ENCODE measurements at places on chromosomes 7 and 10. TPM values are rescaled to one million over a fixed set of nuclear protein-coding genes. Genes with fewer than 3 reads are reported as not detected.
A peak's percentile ranks its signal among the peaks of the same experiment; 100 is the strongest.

DNA sequence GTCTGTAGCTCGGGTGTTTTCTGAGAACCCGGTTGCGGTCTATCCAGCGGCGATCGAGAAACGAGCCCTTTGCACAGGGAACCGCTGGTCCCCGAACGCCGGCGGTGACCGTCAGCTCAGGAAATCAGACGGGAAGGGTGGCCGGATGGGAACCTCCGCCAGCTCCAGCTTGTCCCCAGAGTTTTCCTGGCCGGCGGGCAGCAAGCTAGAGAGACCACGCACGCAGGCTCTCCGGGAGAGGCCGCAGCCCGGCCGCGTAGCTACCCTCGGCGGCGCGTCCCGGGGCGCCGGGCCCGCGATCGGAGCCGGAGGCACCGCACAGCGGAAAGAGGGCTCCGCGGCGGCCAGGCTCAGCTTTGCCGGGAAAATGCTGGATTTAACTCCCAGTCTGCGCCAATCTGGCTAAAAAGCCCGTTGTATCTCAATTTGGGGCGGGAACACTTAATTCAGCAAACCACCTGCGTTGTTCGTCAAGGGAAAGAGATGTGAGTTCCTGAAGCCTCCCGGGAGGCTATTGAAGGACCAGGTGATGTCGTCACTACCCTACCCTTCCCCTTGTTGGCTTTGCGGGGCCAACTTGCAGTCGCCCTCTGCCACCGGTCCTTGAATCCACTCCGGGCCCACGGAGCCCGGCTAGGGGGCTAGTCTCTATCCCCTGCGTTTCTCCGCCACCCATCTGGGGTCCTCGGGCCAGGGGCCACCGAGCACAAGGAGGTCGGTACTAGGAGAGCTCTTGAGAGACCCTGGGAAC, 859 bp upstream of the CH25H start:
- DNase-seq = peak; percentile 68
- H3K4me3 ChIP-seq = peak overlapping the region; percentile 73
- peak overlapping the region; percentile 66 for H3K27ac ChIP-seq
- H3K36me3 ChIP-seq = no peaks in the 10 kb centered on the region

DNA sequence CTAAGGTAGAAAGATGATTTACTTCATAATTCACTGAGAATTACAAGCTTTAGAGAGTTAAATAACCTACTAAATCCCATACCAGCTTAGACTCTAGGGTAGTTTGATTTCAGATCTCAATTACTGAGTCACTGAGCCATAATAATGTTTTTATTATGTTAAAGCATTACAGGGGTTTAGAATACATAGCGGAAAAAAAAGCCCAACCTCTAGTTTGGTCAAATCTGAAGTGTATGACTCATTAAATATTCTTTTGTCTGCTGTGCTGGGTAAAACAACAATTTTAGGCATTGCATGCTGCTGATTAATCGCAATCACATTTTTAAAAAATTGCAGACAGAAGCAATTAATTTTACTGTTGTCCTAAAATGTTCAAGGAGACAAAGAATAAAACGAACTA, 48.5 kb downstream of the MALRD1 start:
- H3K4me3 ChIP-seq = no peak overlapping the region
- DNase-seq = no peak
- H3K27ac ChIP-seq = no peak overlapping the region
- no peaks in the 10 kb centered on the region for H3K36me3 ChIP-seq
- H3K4me1 ChIP-seq = no peaks in the 10 kb centered on the region

DNA sequence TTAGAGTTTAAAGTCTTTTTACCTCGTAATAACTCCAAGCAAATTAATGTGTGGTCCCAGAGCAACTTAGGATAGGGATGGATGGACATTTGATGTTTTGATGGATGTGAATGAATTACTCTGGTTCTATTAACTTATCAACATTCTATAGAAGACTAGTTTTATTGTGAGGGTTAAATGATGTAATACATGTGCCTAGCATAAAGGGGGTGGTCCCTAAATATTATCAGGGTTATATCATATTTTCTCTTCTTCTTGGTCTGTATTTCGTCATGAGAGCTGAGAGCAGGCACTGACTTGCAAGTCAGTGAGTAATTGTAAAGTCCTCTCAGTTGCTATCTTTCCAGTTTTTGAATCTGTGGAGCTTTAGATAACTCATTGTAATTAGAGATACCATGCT, 219.3 kb downstream of the GATA3 start:
- no peak overlapping the region for H3K27ac ChIP-seq
- H3K4me1 ChIP-seq = no peaks in the 10 kb centered on the region
- H3K36me3 ChIP-seq = no peaks in the 10 kb centered on the region
- no peak for DNase-seq

- no peak overlapping the region for H3K27ac ChIP-seq
- peaks cover 2% of the 10 kb centered on the region for H3K4me1 ChIP-seq
- no peak overlapping the region for H3K4me3 ChIP-seq
Observed at GRCh38 chr10:12748186-12748585, 253.3 kb downstream of the CCDC3 start.

- H3K36me3 ChIP-seq = peaks cover 4% of the 10 kb centered on the region
- no peak for DNase-seq
- H3K27me3 ChIP-seq = no peaks in the 10 kb centered on the region
- peak overlapping the region; percentile 99 for H3K27ac ChIP-seq
- peaks cover 87% of the 10 kb centered on the region for H3K4me1 ChIP-seq
Observed at GRCh38 chr7:55128693-55129394, 110.0 kb downstream of the EGFR start.

Gene SLC12A9
- 19.5 TPM for total RNA-seq
